ENCODE measurements at places on chromosomes 5 and 9.

GRCh38 chr9:98807814-98808195, 335 bp downstream of the GALNT12 start:
- DNase-seq: peak; percentile 27

- no peak for DNase-seq
Observed at GRCh38 chr5:111830333-111830732, 73.3 kb upstream of the NREP start.

DNA sequence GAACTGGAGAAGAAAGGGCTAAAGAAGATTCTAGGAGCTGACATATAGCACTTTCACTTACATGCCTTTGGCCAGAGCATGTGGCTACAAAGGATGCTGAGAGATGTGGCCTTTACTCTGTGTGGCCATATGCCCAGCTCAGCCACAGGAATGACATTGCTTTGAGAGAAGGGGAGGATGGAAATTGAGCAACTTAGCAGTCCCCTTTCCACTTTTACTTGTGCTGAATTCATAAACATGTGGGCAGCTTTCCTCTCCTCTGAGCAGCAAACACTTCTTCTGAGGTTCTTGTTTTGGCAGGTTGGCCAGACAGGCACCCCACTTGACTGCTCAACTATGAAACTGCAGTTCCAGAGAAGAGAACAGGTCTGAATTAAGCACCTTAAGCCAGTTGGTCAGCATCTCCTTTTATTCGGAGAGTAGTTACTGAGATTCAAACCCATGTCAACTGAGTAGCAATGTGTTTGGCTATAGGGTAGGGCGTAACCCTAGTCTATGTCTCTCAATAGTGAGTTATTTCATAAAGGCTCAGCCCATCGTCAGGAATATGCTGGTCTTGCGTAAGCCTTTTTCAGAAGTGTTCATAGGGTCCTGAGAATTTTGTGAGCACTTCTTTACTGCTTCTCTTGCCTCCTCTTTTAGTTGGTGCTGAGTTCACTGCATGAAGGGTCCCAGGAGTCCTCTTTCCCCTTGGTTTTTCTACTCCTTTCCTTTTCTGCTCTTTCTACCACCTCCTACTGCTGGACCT, 134.5 kb downstream of the PALM2AKAP2 start:
- no peak for DNase-seq

DNA sequence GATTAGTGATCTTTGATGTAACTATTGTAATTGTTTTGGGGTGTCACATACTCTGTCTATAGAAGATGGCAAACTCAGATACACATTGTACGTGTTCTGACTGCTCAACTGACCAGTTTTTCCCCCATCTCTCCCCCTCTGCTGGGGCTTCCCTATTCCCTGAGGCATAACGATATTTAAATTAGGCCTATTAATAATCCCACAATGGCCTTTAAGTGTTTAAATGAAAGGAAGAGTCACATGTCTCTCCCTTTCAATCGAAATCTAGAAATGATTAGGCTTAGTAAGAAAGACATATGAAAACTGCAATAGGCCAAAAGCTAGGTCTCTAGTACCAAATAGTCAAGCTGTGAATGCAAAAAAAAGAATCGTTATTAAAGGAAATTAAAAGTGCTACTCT, 265.6 kb downstream of the TMEM232 start:
- no peak for DNase-seq

DNA sequence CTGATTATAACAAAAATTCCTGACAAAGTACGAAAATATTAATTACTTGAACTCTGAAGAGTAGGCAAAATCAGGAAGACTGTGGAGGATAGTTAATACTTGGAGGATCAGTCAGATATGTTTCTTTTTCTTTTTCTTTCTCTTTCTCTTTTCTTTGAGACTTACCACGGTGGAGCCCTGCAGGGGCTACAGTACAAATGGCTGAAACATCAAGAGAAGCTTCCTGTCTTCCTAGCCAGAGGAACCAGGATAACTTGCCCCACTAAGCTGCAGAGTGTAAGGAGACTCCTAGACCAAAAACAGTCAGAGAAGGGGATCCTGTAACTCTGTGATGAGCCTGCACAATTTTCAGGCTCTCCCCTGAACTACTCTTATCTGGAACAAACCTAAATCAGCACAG, 324.6 kb upstream of the TYRP1 start:
- DNase-seq: no peak

DNA sequence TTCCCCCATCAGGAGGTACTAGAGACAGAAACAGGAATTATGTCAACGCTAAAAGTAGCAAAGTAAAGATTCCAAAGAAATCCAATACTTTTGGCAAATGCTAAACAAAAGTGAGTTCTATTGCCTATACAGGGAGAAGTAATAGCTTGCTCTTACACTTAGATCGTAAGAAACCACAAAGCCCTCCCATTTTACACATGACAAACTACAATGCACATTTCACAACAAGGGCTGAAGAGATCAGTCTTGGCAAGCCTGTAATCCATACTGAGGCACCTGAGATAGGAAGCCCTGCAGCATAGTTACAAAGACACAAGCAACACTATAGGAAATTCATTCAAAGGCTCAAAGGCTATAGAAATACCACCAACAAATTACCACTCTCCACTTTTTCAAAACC, 7.7 kb downstream of the HNRNPK start:
- DNase-seq: no peak

DNA sequence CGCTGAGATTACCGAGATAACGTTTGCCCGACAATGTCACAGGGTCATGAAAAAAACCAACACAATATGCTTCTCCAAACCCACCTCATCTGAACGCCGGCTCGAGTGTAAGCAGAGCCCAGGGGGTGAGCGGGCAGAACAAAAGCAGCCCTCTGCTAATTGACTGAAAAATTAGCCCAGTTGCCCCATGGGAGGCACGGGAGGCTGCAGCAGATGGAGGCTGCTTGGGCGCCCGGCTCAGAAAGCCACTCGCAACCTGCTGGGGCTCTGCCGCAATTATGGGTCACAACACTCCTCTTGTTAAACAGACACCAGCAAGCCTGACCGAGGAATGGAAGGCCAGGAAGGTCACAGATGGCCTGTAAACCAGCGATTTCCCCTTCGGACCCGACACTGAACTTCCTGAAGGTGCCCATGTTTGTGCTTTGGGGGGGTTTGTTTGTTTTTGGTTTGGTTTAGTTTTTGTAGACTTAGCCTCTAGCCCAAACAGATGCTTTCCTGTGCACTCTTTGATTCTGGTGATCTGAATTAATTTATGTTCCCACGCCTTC, 104.6 kb upstream of the IRX1 start:
- DNase-seq: peak; percentile 96

GRCh38 chr9:114134827-114135396, 20.4 kb upstream of the COL27A1 start:
- DNase-seq: no peak

- DNase-seq: no peak
Observed at GRCh38 chr5:147981074-147981473, 74.7 kb upstream of the C5orf46 start.

- no peak for DNase-seq
Observed at GRCh38 chr9:120950421-120951388, 24.1 kb upstream of the TRAF1 start.

DNA sequence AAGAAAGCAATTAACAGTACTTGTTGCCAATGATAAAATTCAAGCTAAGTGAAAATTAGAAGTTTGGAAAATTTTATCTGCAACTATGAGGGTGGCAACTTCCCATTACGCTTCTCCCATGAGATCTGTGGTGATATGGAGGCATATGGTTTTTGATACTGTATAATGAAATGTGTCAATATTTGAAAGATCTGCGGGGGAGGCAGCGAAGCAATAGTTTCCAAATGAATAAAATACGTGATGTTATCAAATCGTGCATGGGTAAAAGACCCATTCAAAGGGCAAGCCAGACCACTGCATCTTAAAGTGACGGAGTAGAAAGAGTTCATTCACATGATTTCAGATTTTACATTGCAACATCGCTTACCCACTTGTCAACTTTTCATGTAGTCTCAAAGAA, 20.9 kb upstream of the BOD1 start:
- DNase-seq: no peak

GRCh38 chr9:34709196-34709978, 549 bp downstream of the CCL21 start:
- DNase-seq: no peak

DNA sequence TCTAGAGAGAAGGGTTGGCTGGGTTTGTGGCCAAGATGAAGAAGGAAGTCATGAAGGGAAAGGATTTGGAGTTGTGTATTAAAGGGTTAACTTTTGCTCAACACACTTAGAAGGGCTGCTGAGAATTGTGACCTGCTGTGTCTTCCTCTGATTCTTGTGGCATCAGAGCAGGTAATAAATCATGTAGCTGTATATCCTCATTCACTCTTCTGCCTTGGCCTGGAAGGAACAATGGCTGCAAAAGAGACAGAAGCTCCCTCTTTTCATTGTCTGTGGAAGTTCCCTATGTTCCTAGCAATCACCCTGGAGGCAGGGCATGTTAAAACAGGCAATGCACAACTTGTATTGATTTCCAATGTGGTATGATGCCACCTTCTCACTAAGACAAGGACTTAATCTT, 159.1 kb downstream of the LRRC70 start:
- DNase-seq: no peak
